ENCODE measurements at places on chromosomes 11 and 22. TPM values are rescaled to one million over a fixed set of nuclear protein-coding genes. Genes with fewer than 3 reads are reported as not detected.

Gene C11orf97
- not detected for total RNA-seq

Gene SNX19
- 40.8 TPM for total RNA-seq

Gene ALG9
- total RNA-seq = 83.2 TPM

Gene SLCO2B1
- total RNA-seq = 5.7 TPM

Gene MGAT3
- 19.2 TPM for total RNA-seq

Gene SLC5A1
- not detected for total RNA-seq

Gene LARGE1
- total RNA-seq = 35.5 TPM
